ENCODE measurements at places on chromosomes 7 and 10.

- DNase-seq: no peak
These were observed 55.9 kb downstream of the TRRAP start for GRCh38 chr7:98934267-98934666.

GRCh38 chr7:134245253-134245652 is 71.5 kb downstream of the SLC35B4 start:
- no peak for DNase-seq

DNA sequence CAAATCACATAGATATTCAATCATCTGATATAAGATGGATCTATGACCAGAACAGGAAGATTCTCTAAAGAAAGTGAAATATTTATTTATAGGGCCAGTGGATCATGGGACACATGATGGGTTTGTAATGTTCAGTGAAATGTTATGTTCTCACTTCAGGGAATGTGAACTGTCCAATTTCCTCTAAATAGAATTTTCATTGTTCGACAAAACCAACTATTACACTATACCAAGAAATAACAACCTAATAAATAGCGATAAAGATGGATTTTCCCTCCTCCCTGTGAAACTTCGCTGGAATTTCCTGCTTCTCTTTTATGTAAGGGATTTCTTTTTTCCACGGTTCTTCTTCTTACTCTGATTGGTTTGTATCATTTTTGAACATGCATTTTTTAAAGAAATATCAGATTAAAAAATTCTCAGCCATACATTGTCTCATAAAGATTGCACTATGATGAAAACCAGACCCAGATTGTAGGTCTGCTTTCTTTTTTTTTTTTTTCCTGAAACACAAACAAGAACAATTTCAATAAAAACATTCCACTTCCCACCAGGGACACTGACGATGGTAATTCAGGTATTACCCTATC is 139.8 kb upstream of the ZEB1 start:
- no peak for DNase-seq

DNA sequence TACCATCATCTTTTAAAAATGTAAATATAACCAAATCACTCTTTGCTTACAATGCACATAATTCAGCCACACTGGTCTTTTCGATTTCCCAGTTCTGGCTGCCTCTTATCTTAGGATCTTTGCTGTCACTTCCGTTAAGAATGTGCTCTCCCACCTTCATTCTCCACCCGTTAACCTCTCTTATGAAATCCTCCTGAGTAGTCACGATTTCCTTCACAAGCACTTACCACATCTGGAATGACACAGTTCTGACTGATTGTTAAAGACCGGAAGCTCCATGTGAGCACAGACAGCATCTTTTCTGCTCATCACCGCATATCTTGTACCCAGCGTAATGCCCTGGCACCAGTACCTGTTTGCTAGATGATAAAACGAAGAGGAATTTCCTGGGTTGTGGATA is 84.3 kb downstream of the CUL2 start:
- DNase-seq: no peak

DNA sequence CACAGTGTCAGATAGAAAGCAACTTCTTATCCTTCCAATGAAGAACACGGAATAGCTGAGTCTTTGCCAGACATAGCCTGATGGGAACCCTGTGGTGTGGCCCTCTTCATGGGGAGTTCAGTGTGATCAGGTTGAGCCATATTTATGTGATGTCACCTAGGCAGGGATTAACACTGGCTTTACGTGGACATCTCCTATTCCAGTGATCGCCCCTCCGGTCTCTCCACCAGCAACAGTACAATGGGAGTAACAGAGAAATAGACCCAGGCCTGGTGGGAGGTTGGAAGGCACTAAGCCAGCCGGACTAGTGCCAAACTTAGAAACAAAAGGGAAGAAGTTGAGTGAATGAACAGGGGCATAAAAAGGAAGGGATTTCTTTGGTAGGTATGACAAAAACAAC is 358.1 kb downstream of the PRPF18 start:
- no peak for DNase-seq

GRCh38 chr7:522071-522950 is 2.7 kb upstream of the PDGFA start:
- peak; percentile 66 for DNase-seq

- no peak for DNase-seq
These were observed 5.3 kb upstream of the CUZD1 start for GRCh38 chr10:122850705-122851640.

GRCh38 chr7:107879400-107880035 is 11.5 kb upstream of the DLD start:
- DNase-seq: no peak

DNA sequence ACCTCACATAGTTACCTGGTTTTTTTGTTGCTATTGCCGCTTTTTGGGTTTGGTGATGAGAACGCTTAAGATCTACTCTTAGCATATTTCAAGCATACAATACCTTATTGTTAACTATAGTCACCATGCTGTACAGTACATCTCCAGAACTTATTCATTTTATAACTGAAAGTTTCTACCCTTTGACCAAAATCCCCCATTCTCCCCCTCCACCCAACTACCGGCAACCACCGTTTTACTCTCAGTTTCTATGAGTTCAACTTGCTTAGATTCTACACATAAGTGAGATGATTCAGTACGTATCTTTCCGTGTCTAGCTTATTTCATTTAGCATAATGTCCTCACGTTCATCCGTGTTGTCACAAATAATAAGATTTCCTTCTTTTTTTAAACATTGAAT is 86.7 kb upstream of the IL6 start:
- no peak for DNase-seq

- DNase-seq: peak; percentile 86
These were observed 640 bp upstream of the ZNF425 start for GRCh38 chr7:149126662-149127266.

- DNase-seq: no peak
These were observed 900.6 kb downstream of the KCNMA1 start for GRCh38 chr10:76736815-76737618.

DNA sequence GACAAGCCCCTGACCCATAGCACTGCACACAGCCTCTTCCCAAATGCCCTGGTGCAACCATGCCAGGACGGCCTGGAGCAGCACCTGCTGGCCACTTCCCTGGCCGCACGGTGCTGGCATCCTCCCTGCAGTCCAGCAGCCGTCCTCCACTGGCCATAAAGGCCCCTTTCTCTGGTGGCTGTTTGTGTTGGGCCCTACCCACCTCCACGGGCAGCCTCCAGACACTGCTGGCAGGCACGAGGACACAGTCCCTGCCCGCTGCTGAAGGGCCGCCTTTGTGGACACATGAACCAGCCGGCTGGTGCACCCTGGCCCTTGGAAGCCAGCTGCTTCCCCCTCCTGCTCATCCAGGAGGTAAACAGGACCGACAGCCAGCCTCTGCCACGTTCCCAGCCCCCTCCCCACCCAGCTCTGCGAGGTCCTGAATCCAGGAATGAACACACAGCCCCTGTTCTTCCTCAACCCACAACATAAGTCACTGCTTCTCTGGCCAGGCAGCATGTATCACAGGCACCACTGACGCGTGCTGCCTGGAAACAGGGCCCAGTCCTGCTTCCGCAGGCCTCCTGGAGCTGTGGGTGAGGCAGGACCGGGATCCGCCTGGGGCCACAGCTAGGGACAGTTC is 43.8 kb downstream of the SPOCK2 start:
- DNase-seq: peak; percentile 72

GRCh38 chr7:28008911-28009310 is 171.7 kb downstream of the JAZF1 start:
- no peak for DNase-seq

- no peak for DNase-seq
These were observed 6.6 kb upstream of the SGPL1 start for GRCh38 chr10:70809011-70809611.

- peak; percentile 58 for DNase-seq
These were observed 5.1 kb downstream of the DEPP1 start for GRCh38 chr10:44973323-44974081.

DNA sequence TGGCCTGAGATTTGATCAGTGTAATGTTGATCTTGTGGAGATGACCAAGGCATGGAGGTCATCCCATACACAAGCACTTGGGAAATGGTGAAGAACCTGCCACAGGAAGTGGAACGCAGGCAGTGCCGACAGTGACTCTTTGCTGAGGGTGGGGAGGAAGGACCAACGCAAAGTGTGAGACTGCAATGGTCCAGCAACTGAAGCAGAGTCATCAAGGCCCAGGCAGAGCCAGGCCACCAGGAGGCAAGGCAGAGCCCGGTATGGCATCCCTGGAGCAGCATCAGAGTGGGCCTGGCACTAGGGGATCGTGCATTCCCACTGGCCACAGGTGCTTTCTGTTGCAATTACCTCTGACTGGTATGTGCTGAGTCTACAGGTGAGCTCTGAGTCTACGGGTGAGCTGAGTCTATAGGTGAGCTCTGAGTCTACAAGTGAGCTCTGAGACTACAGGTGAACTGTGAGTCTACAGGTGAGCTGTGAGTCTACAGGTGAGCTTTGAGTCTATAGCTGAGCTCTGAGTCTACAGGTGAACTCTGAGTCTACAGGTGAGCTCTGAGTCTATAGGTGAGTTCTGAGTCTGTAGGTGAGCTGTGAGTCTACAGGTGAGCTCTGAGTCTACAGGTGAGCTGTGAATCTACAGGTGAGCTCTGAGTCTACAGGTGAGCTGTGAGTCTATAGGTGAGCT is 132.9 kb downstream of the KLF6 start:
- DNase-seq: no peak

GRCh38 chr7:144824360-144824759 is 11.5 kb downstream of the TPK1 start:
- DNase-seq: no peak

DNA sequence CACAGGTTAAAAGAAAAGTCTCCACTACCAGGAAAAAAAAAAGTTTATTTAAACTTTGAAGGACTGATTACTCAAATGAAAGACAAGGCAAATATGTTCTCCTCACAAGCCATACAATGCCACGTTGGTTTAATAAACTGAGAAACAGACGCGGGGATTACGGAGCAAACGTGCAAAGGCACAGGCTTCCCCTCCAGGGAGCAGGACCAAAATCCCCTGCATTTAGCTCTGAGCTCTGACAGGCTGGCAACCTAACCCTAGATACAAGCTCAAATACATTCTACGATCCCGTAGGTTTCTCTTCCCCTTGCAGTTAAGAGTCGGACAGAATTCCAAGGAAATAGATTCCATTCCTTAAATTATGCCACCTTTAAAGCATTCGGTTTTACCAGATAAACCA is 7.7 kb upstream of the GRB10 start:
- DNase-seq: no peak

- DNase-seq: no peak
These were observed 171.3 kb downstream of the MAGI2 start for GRCh38 chr7:79282070-79282694.

GRCh38 chr7:81367326-81367931 is 402.4 kb downstream of the HGF start:
- peak; percentile 71 for DNase-seq

GRCh38 chr7:31437250-31437865 is 76.5 kb upstream of the ITPRID1 start:
- no peak for DNase-seq

- DNase-seq: no peak
These were observed 27.1 kb downstream of the DUSP5 start for GRCh38 chr10:110524859-110525232.

DNA sequence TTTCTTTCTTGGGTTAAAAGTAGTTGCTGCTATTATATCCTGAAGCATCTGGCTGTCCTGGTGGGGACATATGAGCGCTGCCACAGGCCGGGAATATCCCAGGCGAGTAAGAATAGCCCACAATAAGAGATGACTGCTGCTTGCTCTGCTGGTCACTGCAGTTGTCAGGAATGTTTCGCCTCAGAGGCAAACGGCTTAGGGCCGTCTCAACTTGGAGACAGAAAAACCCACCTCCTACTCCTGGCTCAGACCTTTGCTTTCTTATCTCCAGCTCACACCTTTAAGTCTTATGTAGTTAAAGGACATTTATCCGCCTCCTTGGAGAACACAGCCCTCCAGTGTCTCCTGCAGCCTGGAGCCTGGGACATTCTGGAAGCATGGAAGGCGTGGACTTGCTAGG is at the start of gene GJD4:
GJD4 (plus strand) TSS at position 151 of the 400 bp plus-strand sequence; CDS start at position 378, 227 bp downstream.
- no peak for DNase-seq

DNA sequence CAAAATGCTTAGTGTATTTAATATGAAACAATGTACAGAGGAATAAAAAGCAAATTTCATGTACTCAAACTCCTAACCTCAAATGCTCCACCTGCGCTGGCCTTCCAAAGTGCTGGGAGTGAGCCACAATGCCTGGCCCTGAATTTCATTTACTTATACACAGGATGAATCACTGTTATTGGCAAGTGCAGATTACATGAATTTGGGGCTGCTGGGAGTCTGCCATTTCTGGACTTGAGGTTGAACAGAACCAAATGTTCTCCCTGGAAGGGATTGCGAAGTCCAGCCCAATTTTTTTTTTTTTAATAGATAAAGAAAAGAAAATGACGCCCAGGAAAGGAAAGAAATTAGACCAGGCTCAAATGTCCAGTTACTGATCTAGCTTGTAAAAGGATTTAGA is 6.8 kb upstream of the CSTF2T start:
- DNase-seq: peak; percentile 86

GRCh38 chr10:73908853-73909539 is 1.9 kb upstream of the PLAU start:
- no peak for DNase-seq

- DNase-seq: no peak
These were observed 70.7 kb downstream of the LCOR start for GRCh38 chr10:96902731-96903358.

DNA sequence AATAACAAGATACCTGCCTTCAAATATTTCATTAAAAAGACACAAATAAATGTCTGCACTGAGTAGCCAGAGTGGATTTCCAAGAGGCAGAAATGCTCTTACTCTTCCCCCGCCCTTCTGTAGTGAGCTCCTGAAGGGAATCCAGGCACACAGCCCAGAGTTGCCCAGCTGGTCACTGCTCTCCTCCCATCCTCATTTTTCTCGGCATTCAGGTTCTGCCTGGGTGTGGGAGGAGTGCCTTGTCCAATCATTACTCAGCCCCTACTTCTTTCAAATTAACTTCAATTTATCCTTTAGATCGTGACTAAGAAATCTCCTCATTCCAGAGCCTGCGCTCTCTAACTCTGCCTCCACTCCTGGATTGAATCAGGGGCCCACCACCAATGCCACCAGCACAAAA is 12.2 kb downstream of the CCDC6 start:
- peak; percentile 37 for DNase-seq

DNA sequence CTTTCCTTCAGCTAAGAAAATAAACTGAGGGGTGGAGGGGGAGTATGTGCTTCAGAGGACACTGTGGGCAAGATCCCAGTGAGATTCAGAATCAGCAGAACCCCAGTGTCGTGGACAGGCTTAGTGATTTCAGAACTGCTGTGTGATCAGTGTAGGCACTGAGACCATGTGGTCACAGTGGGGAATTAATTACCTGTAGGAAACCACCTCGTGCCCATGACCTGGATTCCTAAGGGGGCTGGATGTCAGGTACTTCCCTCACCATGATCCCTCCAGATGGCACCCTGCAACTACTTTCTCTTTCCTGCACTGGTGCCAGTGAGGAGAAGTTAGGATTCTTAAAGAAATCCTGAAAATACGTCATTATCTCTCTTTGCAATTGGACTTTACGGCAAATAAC is 64.4 kb downstream of the HBP1 start:
- no peak for DNase-seq

DNA sequence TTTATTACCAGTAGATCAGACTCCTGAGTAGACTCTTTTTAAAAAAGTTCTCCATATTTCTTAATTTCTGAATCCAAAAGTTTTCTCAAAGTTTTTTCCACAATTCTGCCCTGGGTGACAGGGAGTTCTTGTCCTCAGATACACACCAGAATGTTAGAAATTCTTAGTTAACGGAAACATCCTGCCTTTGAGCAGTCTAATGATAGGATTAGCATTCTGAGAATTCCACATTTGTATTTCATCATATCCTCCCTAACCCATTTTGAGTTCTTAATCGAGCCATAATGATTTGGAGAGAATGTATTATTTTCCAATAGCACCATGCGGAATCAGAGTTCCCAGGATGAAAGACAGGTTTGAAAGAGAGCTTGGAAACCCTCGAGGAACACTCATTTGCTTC is 28.9 kb upstream of the MRPS33 start:
- no peak for DNase-seq
